ENCODE measurements at places on chromosomes 3 and 15.

DNA sequence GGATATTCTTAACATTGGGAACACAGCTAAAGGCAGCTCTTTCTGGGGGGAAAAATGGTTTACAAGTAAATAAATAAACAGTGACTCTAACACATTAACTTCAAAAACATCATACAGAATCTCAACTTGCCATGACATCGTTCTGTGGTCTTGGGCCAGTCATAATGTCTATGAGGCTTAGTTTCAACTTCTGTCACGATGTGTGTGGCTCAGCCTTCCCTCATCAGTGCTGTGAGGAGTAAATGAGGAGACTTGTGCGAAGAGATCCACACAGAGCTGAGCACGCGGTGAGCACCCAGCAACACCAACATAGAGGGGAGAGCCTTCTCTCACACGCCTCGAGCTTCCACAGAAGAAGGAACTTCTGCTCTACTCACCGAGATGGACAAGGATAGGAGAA lies 49.0 kb downstream of the DZIP1L start:
- H3K4me1 ChIP-seq = no peaks in the 10 kb centered on the region
- H3K36me3 ChIP-seq = no peaks in the 10 kb centered on the region
- H3K27ac ChIP-seq = no peak overlapping the region
- no peak overlapping the region for H3K4me3 ChIP-seq

- H3K4me1 ChIP-seq = no peaks in the 10 kb centered on the region
- H3K27me3 ChIP-seq = no peaks in the 10 kb centered on the region
- no peak overlapping the region for H3K27ac ChIP-seq
Measured at GRCh38 chr3:190810957-190811356, 51.5 kb downstream of the GMNC start.

- no peaks in the 10 kb centered on the region for H3K27me3 ChIP-seq
- H3K27ac ChIP-seq = no peak overlapping the region
- no peak overlapping the region for H3K4me3 ChIP-seq
- H3K36me3 ChIP-seq = no peaks in the 10 kb centered on the region
- DNase-seq = no peak
Measured at GRCh38 chr3:62732183-62732904, 142.9 kb downstream of the CADPS start.

DNA sequence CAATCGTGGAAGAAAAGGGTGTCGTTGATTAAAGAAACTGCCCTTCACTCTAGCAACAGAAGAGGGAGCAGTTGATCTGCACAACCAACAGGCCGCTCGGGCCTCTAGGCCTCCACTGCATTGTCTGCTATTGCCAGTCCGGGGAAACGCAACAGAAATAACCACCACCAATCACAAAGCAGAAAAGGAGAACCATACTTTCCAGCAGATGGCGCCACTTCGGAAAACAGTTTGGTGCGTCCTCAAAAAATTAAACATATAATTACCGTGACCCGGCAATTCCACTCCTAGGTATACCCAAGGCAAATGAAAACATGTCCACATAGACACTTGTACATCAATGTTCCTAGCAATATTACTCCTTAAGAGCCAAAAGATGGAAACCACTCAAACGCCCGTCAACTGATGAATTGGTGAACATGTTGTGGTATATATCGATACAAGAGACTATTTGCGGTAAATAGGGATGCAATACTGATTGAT lies 154.1 kb downstream of the TJP1 start:
- H3K27ac ChIP-seq = no peak overlapping the region
- no peak overlapping the region for H3K4me3 ChIP-seq
- H3K36me3 ChIP-seq = no peaks in the 10 kb centered on the region
- DNase-seq = peak; percentile 91

DNA sequence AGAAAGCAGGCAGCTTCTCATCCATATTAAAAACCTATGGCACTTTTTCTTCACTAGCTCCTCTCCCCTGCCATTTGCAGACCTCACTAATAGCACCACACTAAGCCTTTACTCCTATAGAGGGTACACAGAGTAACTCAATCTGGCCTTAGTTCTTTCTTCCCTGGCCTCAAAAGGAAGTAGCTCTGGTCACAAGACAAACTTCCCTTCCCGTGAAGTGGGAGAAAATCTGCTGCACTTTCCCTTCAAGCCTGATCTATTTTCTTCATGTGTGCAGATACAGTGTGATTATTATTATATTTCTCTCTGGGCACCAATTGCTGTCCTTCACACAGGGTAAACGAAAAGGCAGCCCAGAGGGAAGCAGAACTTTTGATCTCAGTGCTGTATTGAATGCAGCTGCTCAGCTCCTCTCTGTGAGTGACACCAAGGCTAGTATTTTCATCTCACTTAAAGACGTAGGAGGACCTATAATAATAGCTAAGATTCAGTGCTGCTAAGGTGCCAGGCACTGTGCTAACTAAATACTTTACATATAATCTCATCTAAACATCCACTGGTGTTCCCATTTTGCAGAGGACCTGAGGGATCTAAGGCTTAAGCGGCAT lies 61.9 kb upstream of the RASGRP1 start:
- H3K4me3 ChIP-seq = no peak overlapping the region
- no peaks in the 10 kb centered on the region for H3K27me3 ChIP-seq
- no peak overlapping the region for H3K27ac ChIP-seq
- H3K4me1 ChIP-seq = peaks cover 8% of the 10 kb centered on the region
- DNase-seq = no peak

GRCh38 chr3:58296269-58296668 lies 9.8 kb upstream of the RPP14 start:
- no peak overlapping the region for H3K4me3 ChIP-seq
- DNase-seq = no peak
- peaks cover 6% of the 10 kb centered on the region for H3K4me1 ChIP-seq

DNA sequence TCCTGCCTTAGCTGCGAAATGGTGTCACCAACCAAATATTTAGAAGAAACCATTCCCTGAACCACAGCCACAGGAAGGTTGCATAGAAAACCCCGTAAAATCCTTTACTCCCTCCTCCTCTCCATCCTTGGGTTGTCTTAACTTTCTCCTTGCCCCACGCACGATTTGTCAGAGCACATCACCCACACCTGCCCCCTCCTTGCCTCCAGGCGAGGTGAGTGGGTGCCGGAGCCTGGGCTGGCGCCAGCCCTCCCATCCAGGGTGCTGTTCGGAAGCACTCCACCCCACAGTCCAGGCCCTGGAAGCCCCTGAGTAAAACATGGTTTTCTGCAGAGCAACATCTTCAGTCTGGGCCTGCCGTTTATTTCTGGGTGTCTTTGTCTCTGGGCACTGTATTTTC lies 3.7 kb downstream of the GHRL start:
- peaks cover 16% of the 10 kb centered on the region for H3K4me1 ChIP-seq
- H3K4me3 ChIP-seq = no peak overlapping the region
- DNase-seq = no peak

DNA sequence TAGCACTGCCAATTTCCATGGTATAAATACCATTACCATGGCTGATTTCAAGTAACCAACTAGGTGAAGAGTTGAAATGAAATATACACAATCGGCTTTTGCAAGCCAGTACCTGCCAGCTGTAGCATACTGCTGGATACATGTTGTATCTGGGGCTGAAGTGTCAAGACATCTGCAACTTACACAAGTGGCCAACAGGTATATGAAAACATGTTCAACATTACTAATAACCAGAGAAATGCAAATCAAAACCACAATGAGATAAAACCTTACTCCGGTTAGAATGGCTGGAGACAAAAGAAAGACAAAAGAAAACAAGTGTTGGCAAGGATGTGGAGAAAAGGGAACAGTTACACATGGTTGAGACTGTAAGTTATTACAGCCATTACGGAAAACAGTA lies 11.6 kb downstream of the ATOSA start:
- no peak overlapping the region for H3K27ac ChIP-seq
- DNase-seq = no peak
- no peak overlapping the region for H3K4me3 ChIP-seq

GRCh38 chr3:73685061-73685460 lies 60.3 kb upstream of the PDZRN3 start:
- H3K4me1 ChIP-seq = peaks cover 21% of the 10 kb centered on the region
- no peak overlapping the region for H3K4me3 ChIP-seq
- no peaks in the 10 kb centered on the region for H3K27me3 ChIP-seq
- H3K36me3 ChIP-seq = no peaks in the 10 kb centered on the region
- DNase-seq = peak; percentile 19

DNA sequence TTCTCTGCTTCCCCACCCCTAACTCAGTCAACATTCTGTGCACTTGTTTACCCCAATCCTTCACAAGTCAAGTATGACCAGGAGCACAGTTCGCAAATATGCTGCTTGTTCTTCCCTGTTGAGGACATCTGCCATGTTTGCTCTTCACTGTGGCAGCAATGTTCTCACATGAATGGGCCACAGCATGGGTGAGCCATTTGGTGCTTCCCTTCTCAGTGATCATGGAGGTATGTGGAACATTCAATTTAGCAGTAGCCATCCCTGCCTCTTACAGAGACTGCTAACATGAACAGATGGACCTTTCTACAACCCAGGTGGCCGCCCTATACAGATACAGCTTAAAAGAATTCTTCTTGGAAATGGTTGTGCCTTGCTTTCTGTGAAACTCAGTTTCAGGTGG lies 660.1 kb upstream of the SGO1 start:
- no peak overlapping the region for H3K4me3 ChIP-seq
- H3K27me3 ChIP-seq = no peaks in the 10 kb centered on the region
- no peaks in the 10 kb centered on the region for H3K36me3 ChIP-seq
- peaks cover 7% of the 10 kb centered on the region for H3K4me1 ChIP-seq

DNA sequence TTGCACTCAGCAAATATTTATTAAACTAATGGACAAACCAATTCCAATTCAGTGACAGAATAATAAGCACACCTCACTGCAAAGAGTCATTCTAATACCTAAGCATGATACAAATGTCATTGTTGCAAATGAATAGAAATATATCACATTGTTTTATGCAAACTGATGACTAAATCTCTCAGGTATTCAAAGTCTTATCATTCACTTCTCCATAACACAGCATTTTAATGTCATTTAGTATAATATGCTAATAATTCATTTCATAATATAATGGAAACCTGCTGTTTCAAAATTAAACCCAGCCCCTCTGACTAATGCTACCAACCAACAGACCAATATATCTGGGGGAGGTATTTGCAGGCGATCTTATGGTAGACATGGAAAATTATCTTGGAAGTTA lies 71.8 kb downstream of the FGF7 start:
- H3K4me3 ChIP-seq = no peak overlapping the region
- DNase-seq = no peak
- no peak overlapping the region for H3K27ac ChIP-seq
- no peaks in the 10 kb centered on the region for H3K4me1 ChIP-seq

DNA sequence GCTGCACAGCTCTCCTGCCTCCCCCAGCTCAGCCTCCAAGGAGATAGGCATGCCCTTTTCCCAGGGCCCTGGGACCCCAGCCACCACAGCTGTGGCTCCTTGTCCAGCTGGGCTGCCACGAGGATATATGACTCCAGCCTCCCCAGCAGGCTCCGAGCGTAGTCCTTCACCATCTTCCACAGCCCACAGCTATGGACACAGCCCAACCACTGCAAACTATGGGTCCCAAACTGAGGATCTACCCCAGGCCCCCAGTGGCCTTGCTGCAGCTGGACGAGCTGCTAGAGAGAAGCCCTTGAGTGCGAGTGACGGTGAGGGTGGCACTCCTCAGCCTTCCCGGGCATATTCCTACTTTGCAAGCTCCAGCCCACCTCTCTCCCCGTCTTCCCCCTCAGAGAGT lies 20.5 kb upstream of the APEH start:
- H3K4me3 ChIP-seq = no peak overlapping the region
- DNase-seq = no peak
- no peaks in the 10 kb centered on the region for H3K27me3 ChIP-seq
- H3K27ac ChIP-seq = no peak overlapping the region

DNA sequence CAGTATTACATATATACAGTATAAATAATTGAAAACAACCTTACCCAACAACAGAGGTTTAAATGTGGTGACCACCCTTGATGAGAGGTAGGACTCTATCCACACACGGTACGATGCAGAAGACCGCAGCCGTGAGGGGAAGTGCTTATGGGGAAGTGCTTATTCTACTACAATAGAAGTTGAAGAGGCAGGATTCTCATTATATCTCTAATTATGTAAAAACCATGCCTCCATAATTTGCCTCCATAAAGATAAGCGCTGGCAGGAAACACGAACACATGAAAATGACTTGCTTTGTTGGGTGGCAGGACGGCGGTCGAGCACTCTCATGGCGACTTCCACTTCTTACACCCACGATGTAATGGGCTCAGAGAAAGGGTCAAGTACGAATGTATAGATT lies 7.2 kb upstream of the MUC13 start:
- peaks cover 7% of the 10 kb centered on the region for H3K4me1 ChIP-seq
- no peaks in the 10 kb centered on the region for H3K27me3 ChIP-seq
- no peaks in the 10 kb centered on the region for H3K36me3 ChIP-seq
- DNase-seq = no peak

- no peak overlapping the region for H3K27ac ChIP-seq
- H3K27me3 ChIP-seq = no peaks in the 10 kb centered on the region
- no peaks in the 10 kb centered on the region for H3K36me3 ChIP-seq
- no peak for DNase-seq
Measured at GRCh38 chr3:176523114-176523513, 674.2 kb downstream of the TBL1XR1 start.

- H3K4me3 ChIP-seq = no peak overlapping the region
- H3K36me3 ChIP-seq = no peaks in the 10 kb centered on the region
- peaks cover 24% of the 10 kb centered on the region for H3K4me1 ChIP-seq
Measured at GRCh38 chr3:33915796-33916546, 117.5 kb downstream of the PDCD6IP start.

DNA sequence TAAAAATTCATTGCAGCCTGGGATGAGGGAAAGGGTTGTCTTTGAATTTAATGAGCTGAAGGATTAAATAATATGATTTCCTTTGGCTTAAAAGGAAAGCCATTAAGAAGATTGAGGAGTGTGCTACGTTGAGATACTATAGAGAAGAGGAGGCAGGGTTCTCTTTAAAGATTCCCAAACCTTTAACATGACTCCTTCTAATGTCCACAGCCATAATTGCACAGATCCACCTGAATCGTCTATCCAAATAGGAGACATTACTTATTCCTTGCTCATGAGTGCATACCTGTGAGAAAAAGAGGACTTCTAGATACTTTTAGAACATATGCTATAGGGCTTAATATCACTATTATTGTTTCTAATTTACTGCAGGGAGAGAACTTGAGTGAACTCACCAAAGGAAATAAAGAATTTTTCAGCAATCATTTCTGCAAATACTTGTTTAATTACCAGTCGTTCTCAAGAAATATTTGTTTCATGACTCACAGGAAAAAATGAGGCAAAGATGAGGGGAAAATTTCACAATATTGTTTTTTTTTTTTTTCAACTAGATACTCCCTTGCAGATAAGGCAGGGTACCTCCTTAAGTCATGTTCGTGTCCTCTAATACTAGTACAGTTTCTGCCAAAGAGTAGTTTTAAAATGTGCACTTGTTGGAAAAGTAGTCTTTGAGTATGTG lies 8.9 kb upstream of the SUCNR1 start:
- no peak overlapping the region for H3K27ac ChIP-seq
- no peaks in the 10 kb centered on the region for H3K27me3 ChIP-seq
- H3K4me3 ChIP-seq = no peak overlapping the region
- no peak for DNase-seq
- peaks cover 7% of the 10 kb centered on the region for H3K4me1 ChIP-seq

GRCh38 chr3:168124291-168124690 lies 28.6 kb upstream of the GOLIM4 start:
- H3K4me1 ChIP-seq = peaks cover 7% of the 10 kb centered on the region
- H3K4me3 ChIP-seq = no peak overlapping the region
- DNase-seq = no peak
- H3K27me3 ChIP-seq = no peaks in the 10 kb centered on the region

GRCh38 chr3:190426806-190427507 lies 22.7 kb downstream of the TMEM207 start:
- H3K36me3 ChIP-seq = no peaks in the 10 kb centered on the region
- H3K27me3 ChIP-seq = no peaks in the 10 kb centered on the region
- no peaks in the 10 kb centered on the region for H3K4me1 ChIP-seq
- H3K27ac ChIP-seq = no peak overlapping the region
- no peak for DNase-seq
